ENCODE measurements at places on chromosomes 5 and 9.

DNA sequence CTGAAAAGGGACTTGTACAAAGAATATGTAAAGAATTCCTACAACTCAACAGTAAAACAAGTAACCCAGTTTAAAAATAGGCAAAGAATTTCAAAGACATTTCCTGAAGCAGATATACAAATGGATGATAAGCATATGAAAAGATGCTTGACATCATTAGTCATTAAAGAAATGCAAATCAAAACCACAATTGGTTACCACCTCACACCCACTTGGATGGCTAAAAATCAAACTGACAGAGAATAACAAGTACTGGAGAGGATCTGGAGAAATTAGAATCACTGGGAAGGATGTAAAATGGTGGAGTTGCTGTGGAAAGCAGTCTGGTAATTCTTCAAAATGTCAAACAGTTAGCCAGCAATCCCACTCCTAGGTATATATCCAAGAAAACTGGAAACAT, 12.5 kb upstream of the FOXE1 start:
- DNase-seq: no peak

GRCh38 chr5:154236011-154236410, 45.5 kb downstream of the GALNT10 start:
- no peak for DNase-seq

DNA sequence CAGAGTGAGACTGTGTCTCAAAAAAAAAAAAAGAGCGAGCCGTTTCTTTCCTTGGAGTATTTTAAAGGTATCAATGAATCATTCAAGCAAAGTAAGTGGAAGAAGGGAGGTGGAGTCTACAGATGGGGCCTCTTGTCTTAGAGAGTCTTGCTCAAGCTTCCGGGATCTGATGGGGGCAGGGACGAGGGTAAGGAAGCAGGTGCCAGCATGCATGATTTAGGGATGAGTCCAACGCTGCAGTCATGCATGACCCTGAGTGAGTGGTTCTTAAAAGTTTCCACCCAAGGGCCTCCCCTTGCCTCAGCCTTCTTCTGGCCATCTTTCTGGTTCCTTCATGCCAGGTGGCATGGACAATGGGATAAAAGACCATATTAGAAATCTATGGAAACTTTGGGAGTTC, 79.6 kb downstream of the MYO10 start:
- no peak for DNase-seq

DNA sequence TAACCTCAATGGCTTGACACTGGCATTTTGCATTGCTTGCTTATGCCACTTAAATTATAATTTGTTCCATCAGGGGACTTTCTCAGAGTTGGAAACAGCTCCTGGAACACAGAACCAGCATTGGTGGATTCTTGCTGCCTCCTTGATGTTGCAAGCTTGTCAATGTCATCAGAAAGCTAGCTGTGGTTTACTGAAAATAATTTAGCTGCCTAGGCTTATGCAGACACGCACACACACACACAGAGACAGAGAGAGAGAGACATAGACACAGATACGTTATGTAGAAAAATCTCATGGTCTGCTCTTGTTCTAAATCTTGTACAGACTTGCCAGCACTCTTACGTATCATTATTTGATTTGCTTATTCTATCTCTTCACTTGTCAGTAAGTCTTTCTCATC, 78.0 kb downstream of the HMHB1 start:
- DNase-seq: no peak

- DNase-seq: no peak
Observed at GRCh38 chr5:167065794-167066193, 1225.7 kb upstream of the WWC1 start.

Measured in naive thymus-derived CD4-positive, alpha-beta T cell (primary cell).